ENCODE measurements at places on chromosomes 2 and 18.
A peak's percentile ranks its signal among the peaks of the same experiment; 100 is the strongest.

DNA sequence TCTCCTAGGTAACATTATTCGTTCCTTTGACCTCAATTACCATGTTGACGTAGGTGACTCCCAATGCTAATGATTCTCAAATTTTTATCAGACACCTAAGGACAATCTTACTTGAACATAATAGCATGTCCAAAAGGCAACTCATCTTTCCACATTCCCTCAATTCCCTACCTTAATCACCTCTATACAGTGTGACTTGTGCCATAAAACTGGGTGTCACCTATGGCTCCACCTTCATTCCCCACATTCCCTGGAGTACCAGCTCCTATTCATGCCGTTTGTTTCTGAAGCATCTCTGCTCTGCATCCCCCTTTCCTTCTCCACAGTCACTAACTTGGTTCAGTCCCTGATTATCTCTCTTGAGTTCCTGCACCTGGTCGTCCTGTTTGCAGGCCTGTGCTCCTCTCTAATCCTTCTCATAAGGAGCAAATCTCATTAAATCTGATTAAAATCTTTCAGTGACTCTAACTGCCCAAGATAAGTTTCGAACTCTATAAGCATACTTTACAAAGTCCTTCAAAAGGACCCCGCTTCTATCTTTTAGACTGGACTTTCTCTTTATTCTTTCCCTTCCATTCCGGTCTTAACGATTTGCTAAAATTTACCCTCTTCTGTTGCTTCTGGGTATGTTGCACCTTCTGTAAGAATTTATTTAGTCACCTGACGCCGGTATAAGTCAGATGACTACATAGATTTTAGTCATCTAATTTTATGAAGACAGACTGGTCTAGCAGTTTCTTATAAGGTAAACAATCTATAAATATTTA is 128.7 kb downstream of the OSBPL1A start:
- DNase-seq: no peak

DNA sequence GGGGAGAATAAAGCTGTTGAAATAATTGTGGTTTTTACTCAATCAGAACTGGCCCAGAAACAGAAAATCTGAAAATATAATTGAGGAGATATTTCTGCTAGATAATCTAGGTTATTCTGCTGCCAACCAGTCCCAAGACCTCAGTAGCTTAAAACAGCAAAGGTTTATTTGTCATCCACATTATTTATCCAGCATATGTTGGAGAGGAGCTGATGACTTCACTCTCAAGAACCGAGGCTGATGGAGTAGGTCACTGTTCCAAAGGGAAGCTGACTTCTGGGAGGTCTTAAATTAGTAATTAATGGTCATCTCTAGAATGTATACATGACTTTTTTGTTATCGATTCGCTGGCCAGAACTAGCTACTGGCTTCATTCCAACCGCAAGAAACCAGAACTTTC is 124.8 kb upstream of the CTNNA2 start:
- no peak for DNase-seq

GRCh38 chr2:209771474-209772289 is at the start of gene UNC80:
Gene UNC80 (plus strand): TSS chr2:209771832. CDS start chr2:209772073, 241 bp downstream.
- no peak for DNase-seq

- no peak for DNase-seq
Measured at GRCh38 chr2:8259106-8259840, 422.6 kb upstream of the ID2 start.

DNA sequence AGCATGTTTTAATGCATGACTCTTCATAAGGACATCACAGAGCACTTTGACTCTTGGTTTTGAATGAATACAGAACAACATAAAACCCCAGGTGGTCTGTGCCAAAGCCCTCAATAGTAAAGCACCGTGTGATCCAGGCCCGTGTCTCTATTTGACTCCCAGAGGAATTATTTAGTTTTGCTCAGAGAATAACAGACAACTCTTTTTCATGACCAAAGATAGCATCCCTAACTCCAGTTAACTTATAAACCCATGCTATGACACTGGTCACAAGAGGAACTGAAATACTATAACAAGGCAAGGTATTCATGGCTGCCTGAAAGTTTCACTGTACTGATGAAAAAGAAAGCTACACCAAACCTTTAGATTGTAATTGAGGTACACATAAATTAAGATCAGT is 128.4 kb downstream of the IKZF2 start:
- DNase-seq: peak; percentile 55

- DNase-seq: no peak
Measured at GRCh38 chr2:235534678-235535422, 41.0 kb downstream of the AGAP1 start.

GRCh38 chr2:235668782-235669181 is 174.9 kb downstream of the AGAP1 start:
- no peak for DNase-seq
